ENCODE measurements at places on chromosomes 6 and 20.

DNA sequence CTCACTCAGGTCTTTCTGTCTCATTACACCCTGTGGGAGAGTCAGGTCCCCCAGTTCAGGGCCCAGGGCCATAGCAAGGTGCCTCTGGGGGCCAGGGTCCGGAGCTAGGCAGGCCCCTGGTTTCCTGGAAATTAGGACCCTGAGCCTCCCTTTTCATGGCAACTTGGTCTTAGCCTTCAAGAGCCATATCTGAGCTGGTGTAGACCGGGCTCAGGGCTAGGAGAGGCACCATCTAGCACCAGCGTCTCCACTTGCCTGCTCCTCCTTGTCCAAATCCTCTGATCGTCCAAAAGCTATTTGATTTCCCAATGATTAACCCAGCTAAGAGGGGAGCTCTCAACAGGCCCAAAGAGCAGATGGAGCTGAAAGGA lies 5.6 kb downstream of the MDFI start:
- peak; percentile 58 for DNase-seq

GRCh38 chr20:1362484-1362883 lies 30.4 kb downstream of the FKBP1A start:
- no peak for DNase-seq

DNA sequence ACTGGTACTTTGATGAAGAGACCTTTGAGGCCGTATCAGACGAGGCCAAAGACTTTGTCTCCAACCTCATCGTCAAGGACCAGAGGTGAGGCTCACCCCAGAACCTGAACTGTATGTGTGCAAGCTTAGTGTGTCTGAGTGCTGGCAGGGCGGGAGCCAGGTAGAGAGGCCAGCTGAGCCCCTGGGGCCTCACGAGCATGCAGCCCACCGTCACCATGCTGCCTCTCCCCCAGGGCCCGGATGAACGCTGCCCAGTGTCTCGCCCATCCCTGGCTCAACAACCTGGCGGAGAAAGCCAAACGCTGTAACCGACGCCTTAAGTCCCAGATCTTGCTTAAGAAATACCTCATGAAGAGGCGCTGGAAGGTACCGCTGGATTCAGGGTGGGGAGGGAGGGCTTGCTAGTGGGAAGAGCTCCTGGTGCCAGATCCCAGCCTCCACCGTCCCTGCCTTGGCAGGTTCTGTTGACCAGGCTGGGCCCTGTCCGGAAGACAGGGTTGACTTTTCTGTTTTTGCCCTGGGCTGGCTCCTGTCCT lies 12.7 kb downstream of the MYLK2 start:
- no peak for DNase-seq

DNA sequence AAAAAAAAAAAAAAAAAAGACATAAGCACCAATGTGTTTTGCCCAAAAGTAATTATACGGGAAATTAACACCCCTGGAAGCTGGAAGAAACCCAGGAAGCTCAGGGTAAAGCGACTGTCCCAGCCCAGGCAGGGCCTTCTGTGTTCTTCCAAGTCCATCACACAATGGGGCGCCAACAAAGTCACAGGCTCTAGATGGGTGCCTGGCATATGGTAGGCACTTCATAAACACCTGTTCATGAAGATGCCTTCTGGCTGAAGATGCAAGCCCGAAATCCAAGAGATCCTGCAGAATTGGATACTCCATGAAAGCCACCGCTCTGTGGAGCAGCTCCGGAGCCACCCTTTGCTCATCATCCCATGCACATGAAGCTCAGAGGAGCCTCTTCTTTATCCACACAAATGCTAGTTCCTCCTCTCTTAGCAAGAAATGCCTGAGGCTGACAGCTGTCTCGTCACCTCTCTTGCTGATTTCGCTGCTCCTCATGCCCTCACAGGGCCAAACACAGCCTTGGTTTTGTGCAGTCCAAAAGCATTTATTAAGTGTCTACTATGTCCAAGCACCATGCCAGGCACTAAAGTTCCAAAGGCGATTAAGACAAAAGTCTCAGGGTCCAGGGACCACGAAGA lies 76.6 kb downstream of the TRERF1 start:
- DNase-seq, result no peak

DNA sequence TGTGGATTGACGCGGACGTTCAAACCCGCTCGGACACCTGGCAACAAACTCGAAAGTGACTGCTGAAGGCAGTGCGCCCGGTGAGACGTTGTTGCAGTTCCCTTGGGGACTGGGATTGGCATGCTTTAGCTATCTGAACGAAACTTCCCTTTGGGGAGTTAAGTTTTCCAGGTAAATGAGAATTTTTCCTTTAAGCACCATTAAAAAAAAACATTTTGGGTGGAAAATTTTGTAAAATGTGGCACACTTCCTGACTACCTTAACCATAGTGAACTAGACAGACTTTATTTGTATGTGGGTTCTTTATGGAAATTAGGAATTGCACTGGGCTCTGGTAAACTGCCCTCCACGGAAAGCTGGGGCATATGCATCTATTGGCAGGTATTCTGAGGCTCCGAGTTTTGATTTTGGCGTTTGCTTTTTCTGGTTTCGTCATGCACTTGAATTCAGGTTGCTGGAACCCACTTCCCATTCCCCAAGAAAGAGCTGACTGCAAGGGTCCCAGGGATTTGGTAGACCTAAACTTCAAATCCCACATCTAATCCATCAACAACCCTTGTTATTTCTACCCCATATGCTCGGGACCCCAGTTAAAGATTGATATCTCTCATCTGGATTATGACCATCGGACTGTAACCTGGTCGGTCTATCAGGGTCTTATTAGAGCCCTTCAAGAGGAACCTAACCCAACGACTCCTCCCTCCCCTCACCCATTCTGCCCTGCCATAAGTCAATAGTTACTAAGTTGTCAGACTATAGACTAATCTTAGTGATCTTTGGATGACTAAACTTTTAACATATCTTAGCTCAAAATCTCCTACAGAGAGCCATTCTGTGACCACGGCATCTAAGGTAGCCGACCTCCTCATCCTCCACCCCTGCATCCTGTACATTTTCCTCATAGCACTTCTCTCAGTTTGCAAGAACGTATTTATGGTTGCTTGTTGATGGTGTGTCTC lies 800 bp upstream of the DYNLT1 start:
- DNase-seq, result no peak
